Testis (tissue), 5 donors: ENCODE measurements at places on chromosomes 5 and 9. TPM values are rescaled to one million over a fixed set of nuclear protein-coding genes. Genes with fewer than 3 reads are reported as not detected.
A peak's percentile ranks its signal among the peaks of the same experiment; 100 is the strongest.

GRCh38 chr9:22100626-22101025, 91.5 kb upstream of the CDKN2B start:
- H3K4me3 ChIP-seq = no peak overlapping the region
- no peaks in the 10 kb centered on the region for H3K27me3 ChIP-seq
- H3K4me1 ChIP-seq = no peaks in the 10 kb centered on the region
- H3K36me3 ChIP-seq = no peaks in the 10 kb centered on the region
- DNase-seq = no peak

GRCh38 chr9:69964446-69964845, 79.2 kb upstream of the MAMDC2 start:
- no peak overlapping the region for H3K27ac ChIP-seq
- H3K4me1 ChIP-seq = no peaks in the 10 kb centered on the region
- no peaks in the 10 kb centered on the region for H3K27me3 ChIP-seq
- no peak for DNase-seq

GRCh38 chr9:121393318-121393717, 23.3 kb upstream of the STOM start:
- no peaks in the 10 kb centered on the region for H3K4me1 ChIP-seq
- H3K4me3 ChIP-seq = no peak overlapping the region
- H3K27me3 ChIP-seq = no peaks in the 10 kb centered on the region

GRCh38 chr9:134366223-134367031, 40.2 kb downstream of the RXRA start:
- DNase-seq = peak; percentile 95
- H3K4me1 ChIP-seq = peaks cover 64% of the 10 kb centered on the region
- H3K4me3 ChIP-seq = no peak overlapping the region
- H3K27me3 ChIP-seq = no peaks in the 10 kb centered on the region
- peak overlapping the region; percentile 52 for H3K27ac ChIP-seq
- H3K36me3 ChIP-seq = no peaks in the 10 kb centered on the region

DNA sequence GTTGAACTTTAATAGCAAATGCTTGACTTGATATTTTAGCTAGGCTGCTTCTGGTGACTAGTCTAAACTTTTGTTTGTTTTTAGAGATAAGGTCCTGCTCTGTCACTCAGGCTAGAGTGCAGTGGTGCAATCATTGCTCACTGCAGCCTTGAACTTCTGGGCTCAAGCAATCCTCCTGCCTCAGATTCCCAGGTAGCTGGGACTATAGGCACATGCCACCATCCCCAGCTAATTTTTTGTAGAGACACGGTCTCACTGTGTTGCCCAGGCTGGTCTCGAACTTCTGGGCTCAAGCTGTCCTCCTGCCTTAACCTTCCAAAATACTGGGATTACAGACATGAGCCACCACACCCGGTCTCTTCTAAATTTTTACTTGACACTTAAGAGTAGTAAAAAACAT, 20.7 kb downstream of the CDC37L1 start:
- H3K4me1 ChIP-seq = no peaks in the 10 kb centered on the region
- H3K27ac ChIP-seq = no peak overlapping the region
- no peak overlapping the region for H3K4me3 ChIP-seq
- no peaks in the 10 kb centered on the region for H3K27me3 ChIP-seq

DNA sequence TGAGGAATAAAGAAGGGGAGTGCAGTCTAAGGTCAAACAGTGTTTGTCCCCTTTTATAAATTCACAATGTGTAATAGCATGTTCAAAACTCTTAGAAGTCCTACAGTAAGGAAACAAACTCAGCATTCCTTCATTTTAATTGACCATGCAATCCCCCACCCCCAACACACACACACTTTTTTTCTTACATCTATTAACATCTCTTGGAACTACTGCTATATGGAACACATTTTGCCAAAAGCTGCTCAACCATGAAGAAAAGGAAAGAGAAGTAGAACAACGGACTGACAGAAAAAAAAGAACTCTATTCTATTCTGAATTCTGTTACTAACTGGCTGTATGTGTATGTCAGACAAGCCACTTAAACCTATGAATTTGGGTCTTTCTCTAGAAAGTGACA, 2.8 kb upstream of the CTNNAL1 start:
- H3K4me3 ChIP-seq = no peak overlapping the region
- H3K27ac ChIP-seq = no peak overlapping the region
- no peak for DNase-seq
- H3K27me3 ChIP-seq = no peaks in the 10 kb centered on the region
- H3K36me3 ChIP-seq = no peaks in the 10 kb centered on the region

- H3K36me3 ChIP-seq = no peaks in the 10 kb centered on the region
- no peak overlapping the region for H3K4me3 ChIP-seq
- H3K27ac ChIP-seq = no peak overlapping the region
Measured at GRCh38 chr5:121890297-121890858, 38.7 kb downstream of the FTMT start.

- H3K36me3 ChIP-seq = no peaks in the 10 kb centered on the region
- no peak overlapping the region for H3K4me3 ChIP-seq
- DNase-seq = no peak
Measured at GRCh38 chr9:133978226-133978898, 13.8 kb downstream of the VAV2 start.

GRCh38 chr5:59559323-59559722, 334.2 kb downstream of the PDE4D start:
- H3K36me3 ChIP-seq = no peaks in the 10 kb centered on the region
- no peaks in the 10 kb centered on the region for H3K27me3 ChIP-seq
- H3K27ac ChIP-seq = no peak overlapping the region
- no peak for DNase-seq
- no peaks in the 10 kb centered on the region for H3K4me1 ChIP-seq

GRCh38 chr5:310516-310915, 11.0 kb upstream of the AHRR start:
- no peak overlapping the region for H3K4me3 ChIP-seq
- H3K27ac ChIP-seq = no peak overlapping the region
- peaks cover 8% of the 10 kb centered on the region for H3K4me1 ChIP-seq

DNA sequence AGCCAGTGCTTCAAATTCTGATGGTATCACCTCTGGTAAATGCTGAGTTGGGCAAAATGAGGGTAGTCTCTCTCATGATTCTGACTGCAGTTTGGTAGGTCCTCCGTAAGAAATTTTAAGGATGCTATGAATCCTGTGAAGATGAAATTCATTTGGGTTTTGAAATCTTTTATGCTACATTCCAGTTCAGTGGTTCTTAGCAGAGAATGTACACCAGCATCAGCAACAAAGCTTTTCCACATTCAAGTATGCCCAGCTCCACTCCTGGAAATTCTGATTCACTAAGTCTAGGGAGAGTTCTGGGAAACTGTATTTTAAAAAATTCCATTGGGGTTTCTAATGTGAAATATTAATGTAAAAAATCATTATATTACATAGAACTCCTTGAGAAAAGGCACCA, 33.6 kb upstream of the ACOT12 start:
- DNase-seq = no peak
- H3K4me1 ChIP-seq = peaks cover 3% of the 10 kb centered on the region
- no peak overlapping the region for H3K27ac ChIP-seq
- no peak overlapping the region for H3K4me3 ChIP-seq
- H3K36me3 ChIP-seq = no peaks in the 10 kb centered on the region

DNA sequence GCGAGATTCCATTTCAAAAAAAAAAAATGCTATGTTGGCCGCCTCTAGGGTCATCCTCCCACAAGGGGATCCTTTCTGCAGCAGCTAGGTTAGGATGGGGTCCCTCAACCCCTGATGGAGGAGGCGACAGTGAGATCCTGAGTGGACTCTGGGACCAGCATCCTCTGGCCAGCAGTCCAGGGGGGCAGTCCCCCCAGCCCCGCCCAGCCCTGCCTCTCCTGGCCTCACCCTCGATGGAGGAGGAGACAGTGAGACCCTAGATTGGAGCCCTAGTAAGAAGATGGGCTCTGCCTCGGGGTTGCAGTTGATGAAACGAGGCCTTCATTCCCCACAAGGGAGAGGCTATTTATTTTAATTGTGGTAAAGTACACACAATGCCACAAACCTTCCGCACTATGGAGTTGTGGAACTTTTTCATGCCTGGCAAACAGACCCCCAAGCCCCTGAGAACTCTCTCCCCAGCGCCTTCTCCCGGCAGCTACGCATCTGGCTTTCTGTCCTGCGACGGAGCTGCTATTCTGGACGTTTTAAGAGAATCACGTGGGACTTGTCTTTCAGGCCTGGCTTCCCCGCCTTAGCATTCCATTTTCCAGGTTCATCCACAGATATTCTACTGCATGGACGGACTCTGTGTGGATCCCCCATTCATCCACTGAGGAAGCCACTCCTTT, 15.8 kb downstream of the VAV2 start:
- H3K36me3 ChIP-seq = no peaks in the 10 kb centered on the region
- H3K4me1 ChIP-seq = peaks cover 5% of the 10 kb centered on the region
- no peak for DNase-seq
- H3K27me3 ChIP-seq = no peaks in the 10 kb centered on the region

- H3K4me3 ChIP-seq = no peak overlapping the region
- H3K36me3 ChIP-seq = no peaks in the 10 kb centered on the region
- no peaks in the 10 kb centered on the region for H3K27me3 ChIP-seq
- H3K27ac ChIP-seq = peak overlapping the region; percentile 71
Measured at GRCh38 chr5:150181766-150182545, 7.9 kb upstream of the SLC6A7 start.

DNA sequence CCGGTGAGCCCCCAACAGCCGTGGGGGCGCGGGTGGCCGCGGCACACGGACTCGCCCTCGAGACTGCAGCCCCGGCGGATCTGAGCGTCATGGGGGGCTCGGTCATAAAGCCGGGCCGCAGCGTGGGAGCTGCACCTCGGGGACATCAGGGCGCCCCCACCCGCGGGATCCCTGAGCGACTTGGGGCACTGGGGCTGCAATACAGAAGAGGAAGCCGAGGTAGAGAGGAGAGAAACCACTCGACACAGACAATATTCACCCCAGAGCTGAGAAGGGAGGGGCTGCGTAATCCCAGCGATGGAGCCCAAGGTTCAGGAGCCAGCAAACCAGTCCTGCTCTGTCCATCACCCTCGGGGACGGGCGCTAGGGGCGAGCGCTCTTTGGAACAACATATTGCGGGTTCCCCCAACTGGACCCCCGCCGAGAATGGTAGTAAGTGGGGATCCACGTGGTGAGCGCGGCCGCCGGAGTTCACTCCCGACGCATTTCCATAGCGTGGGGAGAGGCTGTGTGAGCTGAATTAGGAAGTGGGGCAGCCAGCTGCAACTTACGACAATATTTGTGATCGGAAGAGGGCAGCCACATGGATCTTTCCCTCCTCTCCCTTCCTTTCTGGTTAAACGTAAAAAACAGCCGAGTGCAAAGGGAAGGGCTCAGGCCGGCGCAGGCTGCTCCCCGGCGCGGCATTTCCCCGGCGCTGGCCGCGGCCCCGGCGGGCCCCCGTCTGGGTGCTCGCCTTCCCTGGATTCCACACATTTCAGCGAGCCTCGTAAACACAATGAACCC, 9.9 kb downstream of the PTCH1 start:
- peak overlapping the region; percentile 87 for H3K4me3 ChIP-seq
- peak; percentile 54 for DNase-seq
- no peaks in the 10 kb centered on the region for H3K27me3 ChIP-seq
- H3K4me1 ChIP-seq = peaks cover 1% of the 10 kb centered on the region
- no peaks in the 10 kb centered on the region for H3K36me3 ChIP-seq
- H3K27ac ChIP-seq = peak overlapping the region; percentile 95

GRCh38 chr5:81081461-81081835, 121.3 kb downstream of the RASGRF2 start:
- no peaks in the 10 kb centered on the region for H3K36me3 ChIP-seq
- peak; percentile 71 for DNase-seq
- H3K4me1 ChIP-seq = no peaks in the 10 kb centered on the region

DNA sequence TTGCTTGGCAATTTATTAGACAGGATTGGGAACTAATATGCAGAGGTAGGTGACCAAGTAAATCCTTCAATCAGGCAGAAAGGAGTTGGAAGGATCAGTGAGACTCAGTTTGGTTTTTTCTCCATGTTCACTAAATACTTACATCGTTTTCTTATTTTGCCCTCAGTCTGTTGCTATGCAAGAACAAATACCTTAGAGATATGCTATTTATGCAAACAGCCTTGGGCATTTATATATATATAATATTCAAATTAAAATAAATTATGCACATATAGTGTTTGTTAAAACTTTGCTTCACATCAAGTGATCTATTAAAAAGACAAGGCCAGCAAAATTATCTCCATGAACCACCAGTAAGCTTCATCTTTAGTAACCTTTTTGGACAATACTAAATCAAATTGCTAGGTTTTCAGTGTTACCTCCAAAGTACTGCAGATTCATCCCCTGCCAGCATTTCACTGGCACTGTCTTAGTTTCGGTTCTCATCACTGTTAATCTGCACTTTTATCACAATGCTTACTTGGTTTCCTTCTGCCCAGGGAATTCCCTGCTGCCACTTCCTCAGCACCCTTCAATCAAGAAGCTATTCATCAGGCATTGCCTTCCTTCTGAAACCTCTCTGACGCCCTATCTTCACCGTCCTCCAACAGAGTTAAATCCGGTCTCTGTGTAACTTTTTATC, 26.0 kb upstream of the LIFR start:
- H3K4me3 ChIP-seq = no peak overlapping the region
- H3K27ac ChIP-seq = no peak overlapping the region
- H3K4me1 ChIP-seq = no peaks in the 10 kb centered on the region

GRCh38 chr9:8946461-8946860, 1146.9 kb upstream of the DMAC1 start:
- H3K27me3 ChIP-seq = no peaks in the 10 kb centered on the region
- H3K27ac ChIP-seq = no peak overlapping the region
- no peak overlapping the region for H3K4me3 ChIP-seq
- DNase-seq = no peak
- H3K36me3 ChIP-seq = no peaks in the 10 kb centered on the region
- H3K4me1 ChIP-seq = no peaks in the 10 kb centered on the region

DNA sequence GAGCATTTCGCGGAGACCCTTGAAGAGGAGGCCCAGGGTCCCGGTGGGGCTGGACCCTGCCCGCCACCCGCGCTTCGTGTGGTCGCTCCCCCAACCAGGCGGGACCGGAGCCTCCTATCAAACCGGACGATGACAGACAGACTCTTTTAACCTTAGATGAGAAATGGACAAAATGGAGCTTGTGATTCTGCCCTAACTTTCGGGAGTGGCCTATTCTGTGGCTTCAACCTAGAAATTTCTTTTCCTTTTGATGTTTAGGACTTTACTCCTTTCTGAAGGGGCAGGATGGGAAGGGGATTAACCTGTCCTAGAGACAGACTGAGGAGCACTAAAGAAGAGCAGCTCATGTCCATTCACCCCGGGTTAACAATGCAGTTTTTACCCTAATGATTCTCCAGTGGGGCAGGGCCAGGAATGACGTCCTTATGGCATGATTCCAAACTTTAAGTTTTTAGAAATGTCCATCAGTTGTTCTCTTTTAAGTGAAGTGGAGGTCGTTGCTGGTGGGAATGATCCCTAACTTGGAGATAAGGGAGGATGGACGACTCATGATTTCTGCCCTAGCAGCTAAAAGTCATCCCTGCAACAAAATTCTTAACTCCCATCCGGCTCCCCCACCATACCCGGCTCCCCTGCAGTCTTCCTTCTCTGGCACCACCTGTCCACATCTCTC, 1.0 kb downstream of the NIPSNAP3A start:
- no peaks in the 10 kb centered on the region for H3K36me3 ChIP-seq
- no peak for DNase-seq
- peaks cover 6% of the 10 kb centered on the region for H3K4me1 ChIP-seq
- peak overlapping the region; percentile 88 for H3K4me3 ChIP-seq

- H3K27ac ChIP-seq = no peak overlapping the region
- H3K27me3 ChIP-seq = no peaks in the 10 kb centered on the region
- H3K36me3 ChIP-seq = no peaks in the 10 kb centered on the region
- no peaks in the 10 kb centered on the region for H3K4me1 ChIP-seq
- no peak for DNase-seq
- no peak overlapping the region for H3K4me3 ChIP-seq
Measured at GRCh38 chr5:119614838-119615237, 14.5 kb upstream of the FAM170A start.

Gene IDNK
- 8.4 TPM for total RNA-seq

Gene HTR4
- 0.56 TPM for total RNA-seq

Gene NUDCD2
- total RNA-seq = 12.9 TPM

Gene SLC25A48
- total RNA-seq = 1.4 TPM

Gene THG1L
- total RNA-seq = 11.9 TPM

Gene PCDHGB2
- total RNA-seq = 20.4 TPM

Gene SLC34A1
- total RNA-seq = not detected

Gene OR1J2
- total RNA-seq = 0.62 TPM

Gene ORM2
- total RNA-seq = not detected

Gene UGT3A1
- total RNA-seq = 7.5 TPM

Gene CFAP77
- total RNA-seq = 20.9 TPM
